ENCODE measurements at places on chromosomes 12 and 14.

GRCh38 chr12:57454566-57455373 lies at the start of gene INHBE:
TSS of gene INHBE (plus strand) at chr12:57455307. CDS start at chr12:57455537, 230 bp downstream.
- DNase-seq, result no peak

DNA sequence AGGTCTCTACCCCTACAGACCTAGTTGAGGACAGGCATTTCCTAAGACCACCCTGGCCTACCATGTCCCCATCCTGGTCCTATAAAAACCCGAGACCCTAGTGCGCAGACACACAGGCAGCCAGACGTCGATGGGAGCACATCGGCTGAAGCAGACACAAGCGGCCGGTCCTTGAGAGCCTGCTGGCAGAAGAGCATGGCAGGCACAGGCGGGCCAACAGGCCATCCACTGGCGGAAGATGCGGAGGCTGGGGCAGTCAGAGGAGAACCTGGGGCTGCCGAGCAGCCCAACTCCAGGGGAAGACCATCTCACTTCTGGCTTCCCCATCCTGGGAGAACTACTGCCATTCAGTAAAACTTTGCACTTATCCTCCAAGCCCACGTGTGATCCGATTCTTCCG lies 396.8 kb downstream of the AEBP2 start:
- no peak for DNase-seq

DNA sequence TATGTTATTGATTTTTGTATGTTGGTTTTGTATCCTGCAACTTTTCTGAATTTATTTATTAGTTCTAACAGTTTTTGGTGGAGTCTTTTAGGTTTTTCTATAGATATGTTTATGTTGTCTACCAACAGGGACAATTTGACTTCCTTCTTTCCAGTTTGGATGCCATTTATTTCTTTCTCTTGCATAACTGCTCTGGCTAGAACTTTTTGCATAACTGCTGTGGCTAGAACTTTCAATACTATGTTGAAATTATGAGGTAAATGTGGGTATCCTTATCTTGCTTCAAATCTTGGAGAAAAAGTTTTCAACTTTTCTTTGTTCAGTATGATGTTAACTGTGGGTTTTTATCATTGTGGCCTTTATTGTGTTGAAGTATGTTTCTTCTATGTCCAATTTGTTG lies 39.9 kb upstream of the PLBD1 start:
- DNase-seq, result no peak

DNA sequence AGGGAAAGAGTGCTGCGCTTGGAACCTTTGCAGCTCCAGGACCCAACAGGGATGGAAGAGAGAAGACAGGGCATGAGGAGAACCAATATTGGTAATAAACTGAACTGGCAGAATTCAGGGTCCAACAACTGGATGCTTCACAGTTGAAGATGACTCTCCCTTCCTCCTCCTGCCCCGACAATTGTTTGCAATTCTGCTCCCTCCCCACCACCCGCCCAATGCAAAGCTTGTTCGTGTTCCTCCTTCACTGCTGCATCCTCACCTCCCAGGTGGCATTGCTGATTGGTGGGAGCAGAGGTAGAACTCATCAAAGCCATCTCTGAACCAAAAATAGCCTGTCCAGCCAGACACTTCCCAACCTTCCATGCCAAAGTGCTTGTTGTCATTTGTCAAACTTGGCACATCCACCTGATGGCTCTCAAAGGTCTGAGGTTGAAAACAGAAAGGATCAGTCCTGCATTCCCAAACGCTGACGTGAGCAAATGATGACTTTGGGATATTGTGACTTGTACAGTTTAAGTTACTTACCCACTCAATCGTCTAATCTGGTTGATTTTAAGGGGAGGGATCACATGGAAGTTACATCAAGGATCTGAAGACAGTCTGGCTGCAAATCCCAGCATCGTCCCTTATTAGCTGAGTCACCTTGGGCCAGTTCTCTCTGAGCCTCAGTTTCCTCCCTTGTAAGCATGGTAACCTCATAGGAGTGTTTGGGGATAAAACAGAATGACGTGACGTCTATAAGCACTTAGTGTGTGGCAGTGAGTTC lies 242.6 kb upstream of the CRY1 start:
- DNase-seq, result no peak

- no peak for DNase-seq
These were observed 35.0 kb downstream of the KITLG start for GRCh38 chr12:88544991-88545980.

GRCh38 chr14:30402846-30403245 lies 156.1 kb upstream of the G2E3 start:
- DNase-seq, result no peak

- no peak for DNase-seq
These were observed 26.2 kb downstream of the GALC start for GRCh38 chr14:87966816-87967215.

All from activated T-cell treated with anti-CD3 and anti-CD28 coated beads for 24 hours (primary cell).